ENCODE measurements at places on chromosomes 16 and 17.
A peak's percentile ranks its signal among the peaks of the same experiment; 100 is the strongest.

DNA sequence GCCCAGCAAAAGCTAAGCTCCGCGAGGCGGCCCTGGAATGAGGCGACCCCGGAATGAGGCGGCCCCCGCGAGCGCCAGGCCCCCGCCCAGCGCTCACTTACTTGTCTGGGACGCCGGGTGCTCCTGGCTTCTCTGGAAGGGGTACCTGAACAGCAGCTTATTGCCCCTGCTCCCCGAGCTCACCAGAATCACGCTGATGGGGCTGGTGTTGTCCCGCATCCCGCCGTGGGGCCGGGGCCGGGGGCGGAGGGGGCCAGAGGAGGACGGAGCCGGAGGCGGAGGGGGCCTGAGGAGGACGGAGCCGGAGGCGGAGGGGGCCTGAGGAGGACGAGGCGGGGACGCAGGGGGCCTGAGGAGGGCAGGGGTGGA, 440 bp downstream of the NPRL3 start:
- DNase-seq = no peak

- no peak for DNase-seq
These were observed 15.7 kb downstream of the ENDOV start for GRCh38 chr17:80430446-80431245.

DNA sequence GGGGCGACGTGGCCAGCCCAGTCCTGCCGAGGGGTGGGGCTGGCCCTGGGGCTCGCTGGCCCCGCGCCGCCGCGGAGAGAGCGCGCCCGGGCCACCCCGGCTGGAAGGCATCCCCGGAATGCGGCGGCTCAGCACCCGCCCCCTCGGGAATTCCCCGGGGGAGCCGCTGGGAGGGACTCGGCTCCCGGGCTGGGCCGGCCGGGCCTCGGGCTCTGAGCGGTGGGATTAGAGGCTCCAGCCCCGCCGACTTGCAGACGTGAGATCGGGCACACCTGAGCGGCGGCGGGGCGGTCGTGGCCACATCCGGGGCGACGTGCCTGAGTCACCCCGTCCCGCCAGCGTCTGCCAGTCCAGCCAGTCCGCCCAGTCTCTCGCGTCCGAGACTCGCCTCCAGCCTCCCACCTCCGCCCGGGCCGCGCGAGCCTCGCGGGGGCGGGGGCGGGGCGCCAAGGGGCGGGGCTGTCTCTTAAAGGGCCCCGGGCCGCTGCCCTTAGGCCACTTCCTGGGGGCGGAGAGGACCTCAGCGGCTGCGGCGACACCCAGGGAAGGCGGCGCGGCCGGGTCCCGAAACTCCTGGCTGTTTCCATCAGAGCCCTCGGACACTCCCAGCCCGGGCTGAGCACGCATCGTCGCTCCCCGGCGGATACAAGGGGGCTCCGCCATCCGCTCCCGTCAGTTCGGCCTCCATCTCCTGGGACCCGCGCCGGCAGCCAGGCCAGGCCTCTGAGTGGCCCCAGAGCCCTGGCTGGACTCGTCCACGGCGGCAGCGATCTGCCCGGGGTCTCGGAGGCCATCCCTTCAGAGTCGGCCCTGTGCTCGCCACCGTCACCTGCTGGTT, at the start of gene KCTD11:
TSS of gene KCTD11 (plus strand) at position 498 of the 838 bp plus-strand sequence.
- DNase-seq = peak; percentile 94

DNA sequence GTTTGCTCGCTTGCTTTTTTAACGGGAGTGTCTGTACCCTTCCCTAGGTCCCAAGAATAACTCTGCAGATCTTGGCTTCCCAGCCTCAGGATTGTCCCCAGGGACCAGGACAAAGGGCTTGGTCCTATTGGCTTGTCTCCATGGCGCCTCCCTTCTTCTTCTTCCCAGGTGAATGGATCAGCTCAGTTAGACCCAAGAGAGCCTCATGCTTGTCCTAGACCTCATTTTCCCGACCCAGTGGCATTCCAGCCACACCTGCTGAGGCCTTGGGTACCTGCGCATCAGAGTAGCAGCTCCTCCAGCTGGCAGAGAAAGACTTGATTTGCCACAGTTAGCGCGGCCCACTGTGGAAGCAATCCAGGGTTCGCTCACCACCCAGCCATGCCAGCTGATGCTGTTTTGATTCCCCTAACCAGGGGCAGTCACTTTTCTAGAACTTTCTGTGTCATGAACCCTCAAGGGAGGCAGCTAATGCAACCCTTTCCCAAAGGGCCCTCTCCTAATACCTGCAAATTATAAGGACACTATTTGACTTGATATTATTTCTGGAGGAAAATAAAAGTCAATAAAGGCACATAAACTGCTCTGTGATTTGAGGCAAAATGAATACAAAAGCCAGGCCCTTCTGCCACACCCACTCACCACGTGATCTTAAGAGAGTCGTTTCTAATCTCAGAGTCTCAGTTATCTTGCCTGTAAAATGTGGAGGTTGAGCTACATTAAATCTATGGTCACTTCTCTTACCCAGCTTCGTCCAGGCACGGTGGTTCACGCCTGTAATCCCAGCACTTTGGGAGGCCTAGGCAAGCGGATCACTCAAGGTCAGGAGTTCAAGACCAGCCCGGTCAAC, 13.9 kb downstream of the GPR142 start:
- no peak for DNase-seq
